NCI-H524 (cell line): ENCODE measurements at places on chromosomes 2 and 18.

DNA sequence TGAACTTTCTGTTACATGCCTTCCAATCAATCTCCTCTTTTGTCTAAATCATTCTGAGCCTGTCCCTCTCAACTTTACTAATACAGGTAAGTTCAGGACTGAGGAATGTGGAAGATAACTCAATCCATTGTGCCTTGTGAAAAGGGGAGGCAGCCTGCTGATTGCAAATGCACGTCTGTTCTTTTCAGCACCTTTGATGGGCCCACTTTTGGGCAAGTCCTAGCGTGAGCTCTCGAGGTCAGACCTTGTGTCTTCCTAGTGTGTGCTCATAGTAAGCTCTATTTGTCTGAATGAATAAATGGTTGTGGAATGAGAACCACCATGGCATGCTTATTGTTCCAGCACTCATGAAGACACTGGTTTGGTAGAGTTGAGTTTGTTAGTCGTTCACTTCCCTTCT lies 50.4 kb upstream of the REL start:
- DNase-seq = no peak

DNA sequence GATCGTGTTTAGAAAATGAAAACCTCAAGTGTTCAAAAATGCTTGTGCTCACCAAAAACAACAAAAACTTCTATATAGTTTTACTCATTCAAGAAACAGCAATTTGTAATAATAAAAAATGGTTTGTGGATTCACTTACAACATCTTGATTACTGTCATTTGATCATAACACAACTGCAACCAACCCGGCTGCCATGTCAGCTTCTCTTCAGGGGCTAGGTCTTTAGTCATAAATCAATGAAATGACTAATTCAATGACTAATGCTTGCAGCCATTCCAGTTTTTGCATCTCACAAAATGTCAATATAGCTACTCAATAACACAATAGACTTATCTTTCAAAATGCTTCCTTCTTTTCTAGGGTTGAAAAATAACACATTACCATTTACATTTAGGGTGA lies 128.0 kb downstream of the OLA1 start:
- no peak for DNase-seq

- no peak for DNase-seq
These were observed 30.0 kb downstream of the CROCC2 start for GRCh38 chr2:240936106-240936505.

DNA sequence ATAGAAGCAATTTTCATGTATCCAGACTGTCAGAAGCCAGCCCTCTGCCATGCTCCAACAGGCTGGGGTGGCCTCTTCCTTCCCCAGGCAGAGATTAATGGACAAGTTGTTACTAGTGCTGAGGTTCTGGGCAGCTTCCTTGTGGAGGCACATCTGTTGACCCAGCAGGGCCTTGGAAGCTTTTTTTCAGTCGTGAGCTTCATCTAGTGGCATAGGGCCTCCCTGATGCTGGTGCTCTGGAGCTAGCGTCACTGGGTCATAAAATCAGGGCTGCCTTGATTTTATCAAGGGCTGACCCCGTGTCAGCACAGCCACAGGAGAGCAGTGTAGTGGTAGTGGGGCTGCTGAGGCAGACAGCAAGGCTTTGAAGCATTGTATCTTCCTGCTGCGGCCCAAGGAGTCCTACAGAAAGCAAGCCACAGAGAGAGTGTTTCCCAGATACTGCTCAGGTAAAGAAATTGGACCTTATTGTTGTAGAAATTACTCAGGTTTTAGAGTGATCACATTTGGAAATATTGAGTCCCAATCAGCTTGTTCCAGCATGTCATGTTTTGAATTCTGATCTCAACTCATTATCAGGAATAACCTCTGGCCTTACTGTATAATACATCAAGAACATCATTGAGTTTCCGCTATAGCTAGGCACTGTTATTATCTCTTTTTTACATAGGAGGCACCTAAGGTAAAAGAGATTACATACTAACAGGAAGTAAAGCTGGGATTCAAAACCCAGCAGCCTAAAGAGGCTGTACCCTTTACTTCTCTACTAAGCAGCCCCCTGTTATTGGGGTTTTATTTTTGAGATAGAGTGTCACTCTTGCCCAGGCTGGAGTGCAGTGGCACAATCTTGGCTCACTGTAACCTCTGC lies 92.3 kb upstream of the ALPP start:
- no peak for DNase-seq

- DNase-seq = no peak
These were observed 184.5 kb downstream of the MGAT5 start for GRCh38 chr2:134438371-134438770.

- DNase-seq = no peak
These were observed 240.9 kb downstream of the ICOS start for GRCh38 chr2:204177251-204177976.

- no peak for DNase-seq
These were observed 264.4 kb downstream of the LOXHD1 start for GRCh38 chr18:46392576-46392975.

GRCh38 chr2:161208527-161209139 lies 48.4 kb downstream of the TANK start:
- no peak for DNase-seq

DNA sequence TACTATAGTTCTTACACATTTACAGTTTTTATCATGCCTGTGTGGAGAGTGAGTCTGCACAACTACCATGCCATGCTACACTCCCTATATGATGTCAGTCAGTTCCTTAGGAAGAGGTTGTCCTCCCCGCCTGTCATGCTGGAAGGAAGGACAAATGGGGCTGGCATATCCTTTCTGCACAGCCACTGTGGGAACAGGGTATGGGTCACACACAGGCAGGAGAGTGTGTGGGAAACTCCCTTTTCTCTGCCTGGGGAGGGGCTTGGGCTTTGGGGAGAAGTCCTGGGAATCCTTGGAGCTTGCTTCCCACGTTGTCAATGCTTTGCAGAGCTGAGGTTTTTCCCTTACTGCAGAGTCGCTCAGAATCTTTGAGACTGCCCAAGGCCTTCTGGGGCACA lies 232.1 kb downstream of the PRKCE start:
- DNase-seq = no peak

DNA sequence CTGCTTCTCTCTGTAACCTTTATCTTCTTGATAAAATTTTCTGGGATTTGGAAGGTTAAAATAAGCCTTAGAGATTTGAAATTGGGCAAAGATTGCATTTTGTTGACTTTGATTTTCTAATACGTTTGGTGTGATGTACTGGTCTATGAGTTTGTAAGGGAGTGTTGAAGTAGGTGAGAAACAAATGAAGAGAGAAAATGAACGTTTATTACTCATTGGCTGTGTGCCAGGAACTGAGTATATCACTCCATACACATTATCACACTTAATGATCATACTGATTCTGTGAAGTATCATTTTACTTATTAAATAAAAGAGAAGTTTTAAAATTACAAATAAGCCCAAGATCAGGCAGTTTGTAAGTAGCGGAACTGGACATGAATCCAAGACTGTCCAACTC lies 795.1 kb upstream of the ZEB2 start:
- DNase-seq = no peak
